Amniotic stem cell (primary cell): ENCODE measurements at places on chromosomes 3 and 15.
A peak's percentile ranks its signal among the peaks of the same experiment; 100 is the strongest.

DNA sequence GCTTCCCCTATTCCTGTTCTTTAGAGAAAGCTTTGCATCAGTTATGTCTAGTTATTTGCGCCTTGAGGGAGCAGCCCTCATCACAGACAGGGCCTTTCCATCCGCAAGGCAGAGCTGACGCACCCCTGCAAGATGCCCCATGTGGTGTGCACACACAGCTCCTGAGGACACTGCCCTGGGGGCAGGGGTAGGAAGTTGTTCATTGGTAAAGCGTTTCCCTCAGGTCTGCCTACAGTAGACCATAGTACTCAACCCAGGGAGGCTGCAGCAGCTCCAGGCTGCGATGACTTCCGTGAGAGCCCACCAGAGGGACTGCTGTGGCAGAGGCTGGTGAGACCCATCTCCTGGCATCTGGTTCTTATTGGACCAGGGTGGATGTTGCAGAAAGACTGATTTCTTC is 55.1 kb upstream of the PLXNA1 start:
- DNase-seq, result no peak

GRCh38 chr3:15360788-15361493 is 28.6 kb upstream of the SH3BP5 start:
- DNase-seq, result no peak

DNA sequence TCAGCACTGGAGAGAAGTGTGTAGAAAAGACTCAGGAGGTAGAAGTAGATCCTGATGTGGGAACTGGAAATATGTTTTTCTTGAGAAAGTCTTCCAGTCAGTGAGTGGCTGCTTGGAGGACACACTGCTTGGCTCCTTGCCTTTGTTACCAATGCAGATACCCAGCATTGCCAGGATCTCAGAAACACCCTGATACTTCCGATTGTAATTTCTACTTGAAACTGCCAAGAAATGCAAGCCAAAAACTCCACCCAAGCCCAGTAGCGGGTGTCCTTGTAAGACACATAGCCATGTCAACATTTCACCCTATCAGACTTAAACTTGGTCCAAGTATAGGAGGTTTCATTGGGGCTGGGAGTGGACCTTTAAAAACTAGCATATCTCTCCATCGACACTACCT is 141.8 kb downstream of the ALDH1A2 start:
- DNase-seq, result no peak

DNA sequence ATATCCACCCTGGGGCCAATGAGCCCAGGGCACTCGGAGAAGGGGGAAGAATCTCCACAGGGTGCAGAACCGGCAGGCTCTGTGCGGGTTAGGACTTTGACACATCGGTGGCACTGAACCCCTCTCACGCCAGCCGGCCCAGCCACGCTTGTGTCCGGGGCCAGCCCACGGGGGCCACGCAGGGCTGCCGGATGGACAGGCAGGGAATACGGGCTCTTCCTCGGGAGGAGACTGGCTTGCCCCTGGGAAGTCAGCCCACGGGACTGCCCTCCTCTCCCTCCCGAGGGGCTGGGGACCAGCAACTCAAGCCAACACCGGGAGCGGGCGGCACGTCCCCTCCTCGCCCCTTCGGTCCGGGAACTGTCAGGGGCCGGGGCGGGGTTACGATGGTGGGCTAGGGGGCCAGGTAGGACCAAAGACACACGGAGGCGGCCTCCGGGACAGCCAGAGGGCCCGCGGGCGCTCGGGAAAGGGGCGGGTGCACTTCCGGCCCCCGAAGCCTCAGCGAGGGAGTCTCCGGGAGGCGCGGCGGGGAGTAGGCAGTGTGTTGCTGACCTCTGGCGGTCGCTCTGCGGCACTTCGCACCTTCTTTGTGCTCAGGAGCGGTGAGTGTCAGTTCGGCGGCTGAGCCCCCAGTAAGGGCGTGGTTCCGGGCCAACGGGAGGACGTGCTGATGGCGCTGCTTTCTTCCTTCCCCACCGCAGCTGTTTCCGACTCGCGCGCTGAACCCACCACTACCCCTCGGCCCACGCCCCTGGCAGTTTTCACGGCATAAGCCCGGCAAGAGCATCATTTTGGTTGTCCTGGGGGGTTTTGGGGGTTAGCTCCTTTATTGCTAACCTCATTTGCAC is 5.1 kb upstream of the CYP8B1 start:
- DNase-seq, result peak; percentile 65

- DNase-seq, result no peak
Observed at GRCh38 chr15:83249030-83249343, 35.5 kb downstream of the BNC1 start.

- DNase-seq, result no peak
Observed at GRCh38 chr3:169286214-169286613, 377.3 kb downstream of the MECOM start.

GRCh38 chr3:120763601-120764000 is 21.1 kb downstream of the GTF2E1 start:
- DNase-seq, result no peak

DNA sequence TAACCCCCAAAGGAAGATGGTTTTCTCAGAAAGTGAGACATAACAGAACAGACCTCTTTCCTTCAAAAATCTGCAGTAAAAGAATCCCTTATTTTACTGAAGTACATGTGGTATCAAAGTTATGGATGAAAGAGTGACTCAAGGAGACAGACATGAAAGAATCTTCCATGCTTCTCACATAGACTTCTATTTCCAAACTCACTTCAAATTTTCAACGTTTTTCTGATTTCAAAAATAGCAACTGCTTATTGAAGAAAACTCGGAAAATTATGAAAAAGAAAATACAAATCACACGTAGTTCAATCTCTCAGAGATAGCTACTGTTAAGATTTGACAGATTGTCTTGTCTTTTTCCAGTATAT is 39.8 kb upstream of the TRA2B start:
- DNase-seq, result no peak

DNA sequence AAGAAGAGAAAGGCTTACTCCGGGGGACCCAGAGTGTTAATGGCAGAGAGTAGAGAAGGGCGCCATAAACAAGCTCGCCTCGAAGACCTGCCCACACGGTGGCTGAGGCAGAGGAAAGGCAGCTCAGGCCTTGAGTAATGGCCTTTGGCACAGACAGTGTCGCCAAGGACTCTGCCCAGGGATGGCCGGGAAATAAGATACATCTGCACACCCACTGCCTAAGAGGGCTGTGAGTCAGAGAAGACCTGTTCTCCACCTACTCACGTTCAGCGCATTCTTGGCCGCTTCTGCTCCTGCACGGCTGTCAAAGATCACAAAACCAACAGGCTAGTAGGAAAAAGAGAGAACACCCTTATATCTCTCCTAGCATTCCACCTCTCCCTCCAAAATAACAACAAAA is 26.2 kb downstream of the RBPMS2 start:
- DNase-seq, result peak; percentile 4
